MM.1S (cell line): ENCODE measurements at places on chromosomes 13 and 19.

- no peak for DNase-seq
Measured at GRCh38 chr19:7109678-7110289, 40.3 kb downstream of the ZNF557 start.

GRCh38 chr13:42148538-42148937, 100.1 kb downstream of the DGKH start:
- no peak for DNase-seq

- peak; percentile 76 for DNase-seq
Measured at GRCh38 chr13:46679369-46680120, 117.4 kb downstream of the ESD start.

- DNase-seq = no peak
Measured at GRCh38 chr19:35890113-35890650, 10.2 kb downstream of the NFKBID start.

DNA sequence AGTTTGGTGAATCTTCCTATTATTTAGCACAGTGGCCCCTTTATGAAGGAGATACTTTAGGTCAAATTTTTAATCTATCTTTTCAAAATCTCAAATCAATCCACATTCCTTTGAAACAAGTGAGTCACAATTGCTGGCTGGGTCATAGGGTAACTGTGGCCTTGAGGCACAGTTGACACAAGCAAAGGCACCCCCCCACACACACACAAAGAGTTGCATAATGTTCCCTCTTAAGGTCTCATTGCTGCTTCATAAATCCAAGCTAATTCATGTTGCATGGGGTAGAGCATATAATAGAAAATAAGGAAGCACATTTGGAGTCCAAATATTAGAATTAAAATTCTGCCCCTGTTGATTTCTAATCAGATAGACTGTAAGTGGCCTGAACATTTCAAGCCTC, 171.5 kb downstream of the DLEU7 start:
- DNase-seq = no peak

GRCh38 chr13:50911081-50911631, 1.6 kb downstream of the RNASEH2B start:
- peak; percentile 27 for DNase-seq

DNA sequence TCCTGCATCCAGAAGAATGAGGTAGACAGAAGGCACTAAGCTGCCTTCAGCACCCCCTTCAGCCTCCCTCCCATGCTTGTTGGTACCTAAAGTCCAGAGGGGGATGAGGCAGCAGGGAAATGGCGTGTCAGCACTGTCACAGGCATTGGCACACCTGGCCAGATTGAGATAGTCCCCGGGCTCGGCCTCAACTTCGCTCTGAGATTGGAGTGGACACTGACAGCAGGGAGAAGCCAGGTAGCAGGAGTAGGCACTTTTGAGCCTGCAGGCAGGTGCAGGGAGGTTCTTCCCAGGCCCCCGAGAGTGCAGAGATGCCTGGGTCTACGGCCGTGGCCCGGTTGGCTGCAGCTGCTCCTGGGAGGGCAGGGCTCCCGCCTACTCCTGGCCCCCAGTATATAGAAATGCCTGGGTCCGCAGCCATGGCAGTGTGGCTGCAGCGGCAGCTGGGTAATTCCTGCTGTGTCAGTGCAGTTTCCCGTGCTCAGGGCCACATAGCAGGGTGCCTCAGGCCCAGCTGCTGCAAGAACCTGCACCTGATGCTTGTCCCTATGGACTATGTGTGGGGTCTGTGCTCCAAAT, 160.3 kb downstream of the SLITRK6 start:
- DNase-seq = no peak

GRCh38 chr13:76993021-76993420, 1.1 kb downstream of the CLN5 start:
- no peak for DNase-seq

GRCh38 chr13:111902726-111903125, 164.2 kb upstream of the SOX1 start:
- no peak for DNase-seq

DNA sequence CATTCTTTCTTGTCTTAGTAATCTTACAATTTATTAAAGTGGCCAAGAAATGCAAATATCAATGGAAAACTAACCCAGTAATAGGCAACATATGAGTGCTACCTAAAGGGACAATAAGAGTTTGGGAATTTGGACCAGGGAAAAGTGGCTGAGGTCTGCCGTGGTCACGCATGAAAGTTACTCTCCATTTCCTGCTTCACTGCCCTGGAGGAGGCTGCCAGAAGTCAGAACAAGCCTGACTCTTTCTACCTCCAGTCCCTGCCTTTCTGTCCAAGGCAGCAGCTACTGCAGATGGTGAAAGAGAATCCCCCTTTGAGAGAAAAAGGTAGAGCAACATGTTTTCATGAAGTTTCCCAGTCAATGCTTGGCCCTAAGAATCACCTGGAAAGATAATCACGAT, 201.1 kb upstream of the ARGLU1 start:
- no peak for DNase-seq

- no peak for DNase-seq
Measured at GRCh38 chr13:44259045-44260027, 114.3 kb upstream of the SERP2 start.

- no peak for DNase-seq
Measured at GRCh38 chr19:54551950-54552912, 21.4 kb upstream of the LILRA2 start.

DNA sequence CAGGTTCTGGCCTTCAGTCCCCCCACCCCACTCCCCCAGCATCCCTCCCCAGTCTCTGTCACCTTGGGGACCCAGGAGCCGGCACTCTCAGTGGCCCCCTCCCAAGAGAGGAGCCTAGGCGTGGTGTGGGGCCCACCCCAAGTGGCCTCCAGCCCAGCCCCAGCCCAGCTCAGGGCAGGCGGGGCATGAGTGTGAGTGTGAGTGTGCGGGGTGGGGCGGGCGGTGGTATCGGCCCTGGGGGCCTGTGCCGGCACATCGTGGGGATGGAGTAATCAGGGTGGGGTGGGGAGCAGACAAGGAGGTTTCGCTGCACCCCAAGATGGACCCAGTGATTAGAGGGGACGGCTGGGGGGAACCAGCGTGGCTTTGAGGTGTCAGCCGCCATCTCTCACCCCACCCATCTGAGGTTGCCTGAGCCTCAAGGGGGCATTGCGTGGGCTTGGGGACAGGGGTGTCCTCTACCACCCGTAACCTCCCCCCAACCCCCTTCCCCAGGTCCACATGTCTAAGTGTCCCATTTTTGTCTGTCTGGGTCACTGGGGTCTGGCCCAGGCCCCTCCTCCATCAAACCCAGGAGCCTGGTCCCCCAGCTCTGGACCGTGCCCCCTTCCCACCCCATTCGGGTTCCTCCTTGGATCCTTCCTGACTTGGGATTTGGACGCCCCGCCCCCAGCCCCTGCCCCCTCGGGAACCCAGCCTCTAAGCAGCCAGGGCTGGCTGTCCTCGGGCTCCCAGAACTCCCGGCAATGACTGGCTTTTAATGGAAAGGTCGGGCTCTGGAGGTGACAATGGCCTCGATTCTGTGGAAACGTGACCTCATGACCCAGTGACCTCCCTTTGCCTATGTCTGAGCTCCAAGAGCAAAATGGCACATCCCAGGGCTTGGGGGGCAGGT, 6.9 kb upstream of the SULT2B1 start:
- no peak for DNase-seq

GRCh38 chr19:45581576-45581975, 3.0 kb downstream of the OPA3 start:
- no peak for DNase-seq

DNA sequence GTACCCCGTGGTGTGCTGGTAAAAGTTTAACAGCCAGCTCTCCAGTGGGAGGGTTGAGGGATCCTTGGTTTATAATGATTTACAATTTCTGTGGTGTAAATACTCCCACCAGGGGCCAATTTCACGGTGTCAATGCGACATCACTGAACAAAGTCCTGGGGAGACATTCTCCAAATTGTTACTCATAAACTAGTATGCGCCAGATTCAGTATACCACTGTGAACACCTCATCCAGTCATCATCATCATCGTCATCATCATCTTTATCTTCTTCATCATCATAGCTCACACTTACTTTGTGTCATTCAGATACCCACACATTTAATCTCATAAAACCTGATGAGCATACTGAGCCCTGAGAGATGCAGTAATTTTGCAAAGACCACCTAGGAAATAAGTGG, 17.2 kb upstream of the TNFSF14 start:
- no peak for DNase-seq

DNA sequence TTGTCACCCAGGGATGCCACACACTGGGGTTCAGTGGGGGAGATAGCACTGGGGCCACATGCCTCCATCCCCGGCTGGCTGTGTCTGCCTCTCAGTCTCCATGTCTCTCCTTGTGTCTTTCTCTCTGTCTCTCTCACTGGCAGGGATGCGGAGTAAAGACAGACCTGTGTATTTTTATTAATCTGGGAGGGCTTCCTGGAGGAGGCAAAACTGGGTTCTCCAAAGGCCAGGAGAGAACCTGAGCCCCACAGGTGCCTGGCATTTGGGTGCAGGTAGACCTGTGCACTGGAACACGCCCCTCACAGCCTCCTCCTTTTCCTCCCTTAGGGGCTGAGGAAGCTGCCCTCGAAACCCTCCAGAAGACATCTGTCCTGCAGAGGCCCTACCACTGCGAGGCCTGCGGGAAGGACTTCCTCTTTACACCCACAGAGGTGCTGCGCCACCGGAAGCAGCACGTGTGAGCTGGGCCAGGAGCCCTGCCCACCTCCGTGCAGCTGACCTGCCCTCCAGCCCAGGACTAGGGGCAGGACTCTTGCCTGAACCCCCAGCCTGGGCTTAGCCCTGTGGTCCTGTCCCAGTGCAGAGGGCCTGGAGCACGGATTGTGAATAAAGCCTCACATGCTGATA, 32.7 kb downstream of the DHX34 start:
- DNase-seq = no peak

GRCh38 chr13:74131227-74131626, 3.0 kb downstream of the KLF12 start:
- DNase-seq = no peak

- DNase-seq = no peak
Measured at GRCh38 chr19:29084266-29084665, 128.7 kb downstream of the UQCRFS1 start.

- peak; percentile 89 for DNase-seq
Measured at GRCh38 chr19:1131718-1132551, 28.1 kb downstream of the GPX4 start.

- DNase-seq = no peak
Measured at GRCh38 chr13:59743195-59743594, 420.5 kb downstream of the DIAPH3 start.

- DNase-seq = no peak
Measured at GRCh38 chr13:105638426-105638825, 897.0 kb downstream of the EFNB2 start.
